Osteocyte (in vitro differentiated cells): ENCODE measurements at places on chromosomes 3 and 15. TPM values are rescaled to one million over a fixed set of nuclear protein-coding genes. Genes with fewer than 3 reads are reported as not detected.

GRCh38 chr3:33146791-33147445 lies 33.1 kb downstream of the CRTAP start:
- no peak for DNase-seq

GRCh38 chr3:192923731-192924130 lies 6.1 kb upstream of the MB21D2 start:
- no peak for DNase-seq

- DNase-seq = no peak
Measured at GRCh38 chr15:55170361-55170760, 26.4 kb downstream of the RSL24D1 start.

- no peak for DNase-seq
Measured at GRCh38 chr3:13626396-13626795, 77.5 kb downstream of the FBLN2 start.

The SH2D7 gene
- total RNA-seq = not detected in 2 replicates

DNA sequence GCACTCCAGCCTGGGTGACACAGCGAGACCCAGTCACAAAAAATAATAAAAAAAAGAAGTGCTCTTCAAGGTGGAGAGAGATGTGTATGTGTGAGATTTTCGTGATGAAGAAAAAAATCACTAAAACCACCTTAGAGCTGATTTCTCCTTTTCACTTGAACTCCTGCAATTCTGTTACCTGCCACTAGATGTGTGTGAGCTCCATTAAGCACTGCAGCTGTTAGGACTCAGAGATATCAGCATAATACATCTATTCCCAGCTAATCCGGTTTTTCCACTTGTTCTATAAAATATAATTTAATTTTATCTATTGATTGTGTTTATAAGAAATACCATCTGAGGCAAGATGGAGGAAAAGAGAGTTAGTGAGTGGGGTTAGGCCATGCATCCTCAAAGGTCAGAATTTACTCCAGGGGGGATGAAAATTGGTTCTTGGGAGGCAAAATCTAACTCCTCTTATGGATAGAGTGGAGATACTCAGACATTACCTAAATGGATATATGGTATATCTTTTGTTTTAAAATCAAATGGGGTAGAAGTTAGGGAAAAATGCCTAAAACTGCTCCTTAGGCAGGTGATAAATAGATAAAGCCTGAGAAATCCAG lies 152.7 kb downstream of the IL20RB start:
- no peak for DNase-seq

- no peak for DNase-seq
Measured at GRCh38 chr15:67117370-67117769, 52.0 kb downstream of the SMAD3 start.

The LRRN1 gene
- 0.99 and 1.2 TPM in 2 replicates for total RNA-seq

DNA sequence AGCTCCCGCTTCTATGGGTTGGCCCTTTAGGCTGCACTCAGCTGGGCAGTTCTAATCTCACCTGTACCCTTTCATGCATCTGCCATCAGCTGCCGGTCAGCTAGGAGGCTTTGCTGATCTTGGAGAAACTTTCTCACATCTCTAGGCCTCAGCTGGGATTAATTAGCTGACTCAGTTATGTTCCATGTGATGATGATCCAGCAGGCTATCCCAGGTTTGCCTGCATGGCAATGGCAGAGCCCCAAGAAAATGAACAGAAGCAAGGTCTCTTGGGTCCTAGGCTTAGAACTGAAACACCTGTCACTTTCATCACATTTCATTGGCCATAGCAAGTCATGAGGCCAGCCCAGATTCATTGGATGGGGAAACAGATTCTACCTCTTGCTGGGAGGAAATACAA lies 304.6 kb upstream of the TBC1D5 start:
- DNase-seq = no peak

- DNase-seq = no peak
Measured at GRCh38 chr3:52093756-52094545, 37.6 kb upstream of the DUSP7 start.

GRCh38 chr15:52424856-52425431 lies 103.7 kb downstream of the MYO5A start:
- no peak for DNase-seq

The STRIT1 gene
- not detected in 2 replicates for total RNA-seq

The CASR gene
- total RNA-seq = not detected in 2 replicates

GRCh38 chr3:52005571-52005986 lies 9.9 kb upstream of the RPL29 start:
- no peak for DNase-seq

DNA sequence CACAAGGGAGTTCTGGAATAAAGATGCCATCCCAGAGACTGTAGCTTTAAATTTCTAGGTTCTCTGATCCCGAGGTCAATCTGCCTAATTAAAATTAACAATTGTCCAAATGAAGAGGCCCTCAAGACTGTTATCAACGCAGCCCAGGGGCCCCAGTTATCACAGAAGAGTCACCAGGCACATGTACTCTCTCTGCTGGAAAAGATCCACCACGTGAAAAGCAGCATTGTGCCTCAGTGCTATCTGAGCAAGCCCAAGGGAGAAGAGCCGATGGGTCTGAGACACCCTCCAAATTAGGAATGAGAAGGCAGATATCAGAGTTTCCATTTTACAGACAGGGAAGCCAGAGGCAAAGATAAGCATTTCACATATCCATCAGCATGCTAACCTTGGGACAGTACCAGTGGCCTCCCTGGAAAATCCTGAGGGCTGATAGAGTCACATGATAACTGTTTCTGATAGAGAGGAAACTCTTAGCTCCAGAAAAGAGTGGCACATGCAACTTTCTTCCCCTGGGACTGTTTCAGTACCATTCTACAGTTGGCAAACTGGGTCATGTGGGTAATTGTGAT lies 55.5 kb downstream of the ITGB5 start:
- DNase-seq = no peak

DNA sequence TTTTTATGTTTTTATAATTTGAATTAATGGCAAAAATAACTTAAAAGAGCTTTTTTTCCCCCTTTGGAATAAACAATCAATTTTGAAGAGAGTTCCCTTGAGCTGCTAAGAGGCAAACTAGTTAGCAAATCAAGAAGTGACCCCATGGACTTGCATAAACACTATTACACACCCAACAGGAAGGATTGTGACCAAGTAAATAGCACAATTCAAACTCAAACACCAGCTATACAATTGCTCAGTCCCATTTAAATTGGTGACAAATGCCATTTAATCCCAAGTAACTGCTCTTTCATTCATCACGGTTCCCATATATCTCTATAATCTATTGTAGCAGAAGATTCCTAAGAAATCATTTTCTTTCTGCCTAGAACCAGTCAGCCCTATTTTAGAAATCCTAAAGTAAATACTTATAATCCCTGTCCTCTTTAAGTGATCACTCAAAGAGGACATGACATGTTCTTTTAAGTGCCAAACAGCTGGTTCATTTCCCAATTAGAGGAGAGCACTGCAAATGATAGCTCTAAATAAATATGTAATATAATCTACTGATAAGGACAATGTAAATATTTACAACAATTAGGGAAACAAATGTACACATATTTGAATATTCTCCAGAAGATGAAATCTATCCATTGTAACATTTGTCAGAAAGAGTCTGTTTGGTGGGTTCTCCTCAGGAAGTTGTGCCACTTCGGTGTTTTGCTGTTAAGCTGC lies 137.8 kb upstream of the ADAMTS9 start:
- DNase-seq = no peak

GRCh38 chr15:42577514-42578031 lies 2.2 kb downstream of the STARD9 start:
- no peak for DNase-seq

DNA sequence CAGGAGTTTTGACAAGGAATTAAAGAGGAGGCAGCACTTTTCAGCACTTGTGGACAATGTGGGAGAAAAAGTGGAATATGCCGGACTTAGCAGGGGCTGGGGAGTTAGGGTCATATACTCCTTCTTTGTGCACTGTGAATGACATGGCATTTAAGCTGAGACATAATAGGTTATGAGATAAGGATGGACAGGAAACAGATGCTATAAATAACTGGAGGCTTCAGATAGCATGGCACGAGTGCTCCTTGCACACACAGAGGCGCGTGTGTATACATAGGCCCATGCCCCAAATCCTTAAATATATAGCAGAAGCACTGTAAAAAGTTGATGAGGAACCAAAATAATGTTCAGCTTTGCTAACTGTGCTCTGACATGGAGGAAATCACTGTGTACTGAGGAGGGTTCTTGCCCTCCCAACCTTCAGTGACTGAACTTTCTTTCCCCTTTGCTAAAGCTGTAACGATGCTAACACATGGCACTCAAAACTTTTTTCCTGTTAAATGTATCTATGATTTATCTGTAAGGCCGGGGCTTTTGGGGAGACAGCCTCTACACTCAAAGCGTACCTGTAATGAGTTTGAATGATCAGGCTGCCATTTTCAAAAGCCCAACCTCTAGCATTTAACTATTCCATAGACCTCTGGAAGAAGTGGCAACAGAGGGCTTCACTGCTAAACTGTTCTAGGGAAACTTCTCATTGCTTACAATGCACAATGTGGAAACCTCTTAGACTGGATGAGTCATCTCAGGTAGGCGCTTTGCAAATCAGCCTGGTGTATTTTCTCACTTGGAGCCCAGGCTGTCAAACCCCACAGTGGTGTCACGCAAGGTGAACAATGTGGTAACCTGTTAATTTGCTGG lies 784.6 kb downstream of the NR2F2 start:
- DNase-seq = no peak
